Osteocyte (in vitro differentiated cells): ENCODE measurements at places on chromosomes 7 and 10. TPM values are rescaled to one million over a fixed set of nuclear protein-coding genes. Genes with fewer than 3 reads are reported as not detected.

The CARD11 gene
- total RNA-seq: 0.24 TPM in 1 of 2 replicates, not detected in the other

The AKR1D1 gene
- not detected in 2 replicates for total RNA-seq

The ANKRD2 gene
- total RNA-seq: not detected in 2 replicates

The PLEKHS1 gene
- total RNA-seq: 0.11 TPM in 1 of 2 replicates, not detected in the other

The MRPS17 gene
- total RNA-seq: 13.6 and 14.0 TPM in 2 replicates

DNA sequence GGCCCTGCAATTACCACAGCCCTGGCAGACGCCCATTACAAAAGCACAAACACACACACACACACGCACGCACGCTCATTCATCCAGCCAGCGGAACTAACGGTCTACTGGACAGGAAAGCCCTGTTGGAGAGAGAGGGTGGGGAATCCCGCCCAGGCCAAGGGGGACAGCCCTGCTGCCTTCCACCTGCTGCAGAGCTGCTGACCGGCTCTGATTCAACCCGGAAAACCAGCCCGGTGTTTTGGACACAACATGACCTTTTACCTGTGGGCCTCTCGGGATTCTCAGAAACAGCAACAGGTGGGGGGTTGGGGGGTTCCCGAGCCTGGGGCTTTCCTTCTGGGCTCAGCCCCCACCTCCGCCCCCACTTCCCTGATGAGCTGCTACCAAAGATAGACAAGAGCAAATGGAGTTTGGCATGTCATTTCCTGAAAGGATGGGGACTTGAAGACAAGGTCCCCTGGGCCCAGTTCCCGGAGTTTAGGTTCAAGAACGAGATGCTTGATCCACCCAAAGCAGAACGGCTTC is 18.5 kb upstream of the SERPINE1 start:
- no peak for DNase-seq
- H3K27me3 ChIP-seq: no peaks in the 10 kb centered on the region
- H3K4me1 ChIP-seq: peaks cover 59% of the 10 kb centered on the region
- no peaks in the 10 kb centered on the region for H3K36me3 ChIP-seq
- peak overlapping the region; percentile 37 for H3K27ac ChIP-seq

- H3K4me3 ChIP-seq: no peak overlapping the region
- no peak overlapping the region for H3K27ac ChIP-seq
- no peak for DNase-seq
- H3K27me3 ChIP-seq: no peaks in the 10 kb centered on the region
- peaks cover 44% of the 10 kb centered on the region for H3K36me3 ChIP-seq
These were observed 18.1 kb downstream of the PDGFA start for GRCh38 chr7:501526-501925.

DNA sequence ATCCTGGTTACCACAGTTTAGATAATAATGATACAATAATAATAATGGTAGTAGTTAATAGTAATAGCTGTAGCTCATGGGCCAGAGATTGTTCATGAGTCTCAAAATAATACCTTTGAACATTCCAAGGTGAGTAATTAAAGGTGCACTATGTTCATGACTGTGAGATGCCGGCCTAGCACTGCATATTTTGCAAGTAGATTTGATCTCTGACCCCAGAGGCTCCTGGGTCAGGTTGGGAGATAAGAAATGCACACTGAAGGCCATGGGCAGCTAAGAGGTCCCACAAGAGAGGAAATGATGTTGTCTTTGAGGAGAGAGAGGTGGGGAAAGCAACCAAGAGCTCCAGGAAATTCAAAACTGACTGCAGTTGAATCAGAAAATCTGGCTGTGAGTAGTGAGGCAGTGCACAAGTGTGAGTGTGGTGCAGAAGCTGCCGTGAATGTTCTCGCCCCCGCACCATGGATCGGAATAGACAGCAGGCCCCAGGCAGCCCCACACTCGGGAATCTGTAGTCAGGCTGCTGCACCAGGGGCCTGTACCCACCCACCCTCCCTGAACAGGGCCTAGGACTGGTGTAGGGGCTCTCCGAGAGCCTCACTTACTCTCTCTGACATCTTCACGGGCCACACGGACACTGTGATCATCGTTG is 11.9 kb downstream of the CPXM2 start:
- H3K4me3 ChIP-seq: no peak overlapping the region
- DNase-seq: no peak
- H3K36me3 ChIP-seq: no peaks in the 10 kb centered on the region
- H3K27me3 ChIP-seq: no peaks in the 10 kb centered on the region

DNA sequence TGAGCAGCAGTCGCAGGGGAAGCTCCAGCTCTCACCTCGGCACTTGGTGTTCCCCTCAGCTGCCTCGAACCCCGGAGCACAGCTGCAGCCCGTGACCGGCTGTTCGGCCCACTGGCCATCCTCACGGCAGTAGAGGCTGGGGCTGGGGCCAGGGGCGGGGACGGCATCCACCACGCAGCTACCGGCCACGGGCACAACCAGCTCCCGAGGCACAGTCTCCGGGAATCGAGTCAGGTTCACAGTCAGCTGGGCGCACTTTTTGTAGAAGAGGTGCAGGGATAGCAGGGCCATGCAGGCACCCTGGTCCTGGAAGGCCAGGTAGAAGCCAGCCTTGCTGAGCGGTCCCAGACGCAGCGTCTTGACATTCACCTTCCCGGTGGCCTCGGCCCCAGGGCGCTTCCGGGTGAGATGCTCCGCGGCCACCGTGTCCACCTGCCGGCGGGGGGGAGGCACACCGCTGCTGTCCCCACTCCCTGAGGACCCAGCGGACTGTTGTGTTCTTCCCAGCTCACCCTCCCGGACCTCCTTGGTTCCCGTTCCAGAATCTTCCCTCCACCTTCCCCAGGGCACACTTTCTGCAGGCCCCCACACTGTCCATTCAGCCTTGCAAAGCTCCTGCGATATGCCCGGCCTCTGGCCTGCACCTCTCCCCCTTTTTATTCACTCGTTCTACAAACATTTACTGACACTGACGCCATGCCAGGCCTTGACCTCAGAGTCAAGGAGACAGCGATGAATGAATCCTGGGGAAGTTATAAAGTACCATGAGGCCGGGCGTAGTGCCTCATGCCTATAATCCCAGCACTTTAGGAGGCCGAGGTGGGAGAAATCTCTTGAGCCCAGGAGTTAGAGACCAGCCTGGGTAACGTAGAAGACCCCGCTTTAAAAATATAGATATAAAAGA is 4.8 kb downstream of the EPHB4 start:
- DNase-seq: no peak
- no peak overlapping the region for H3K4me3 ChIP-seq
- H3K27me3 ChIP-seq: no peaks in the 10 kb centered on the region
- peaks cover 25% of the 10 kb centered on the region for H3K4me1 ChIP-seq
- no peak overlapping the region for H3K27ac ChIP-seq

DNA sequence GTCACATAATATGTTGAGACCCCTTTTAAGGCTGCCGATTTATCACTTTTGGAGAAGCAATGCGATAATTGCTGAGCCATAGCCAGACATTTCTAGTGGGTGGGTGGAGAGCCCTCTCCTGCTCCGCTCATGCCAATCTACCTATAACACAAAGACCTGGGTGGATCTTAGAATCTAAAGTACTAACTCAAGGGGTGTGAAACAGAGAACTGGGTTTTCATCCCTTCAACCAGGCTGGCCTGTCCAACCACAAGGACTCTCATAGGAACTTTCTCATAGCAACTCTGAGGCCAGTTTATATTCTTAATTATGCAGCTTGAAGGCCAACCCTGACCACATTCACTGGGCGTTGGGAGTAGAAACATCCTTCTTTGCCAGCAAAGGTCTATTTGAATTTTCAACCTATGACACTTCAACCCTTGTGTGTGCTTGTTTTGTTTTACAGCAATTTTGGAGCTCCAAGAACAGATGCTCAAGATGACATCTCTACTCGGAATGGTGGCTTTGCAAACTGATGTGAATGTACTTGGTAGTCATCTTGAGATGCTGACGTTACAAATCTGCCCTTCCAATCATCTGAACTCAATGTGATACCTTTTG is 1198.2 kb upstream of the AUTS2 start:
- H3K36me3 ChIP-seq: no peaks in the 10 kb centered on the region
- no peak for DNase-seq
- no peak overlapping the region for H3K27ac ChIP-seq
- no peaks in the 10 kb centered on the region for H3K27me3 ChIP-seq
- no peak overlapping the region for H3K4me3 ChIP-seq

- H3K36me3 ChIP-seq: peaks cover 7% of the 10 kb centered on the region
- peaks cover 5% of the 10 kb centered on the region for H3K4me1 ChIP-seq
- H3K27ac ChIP-seq: no peak overlapping the region
- H3K4me3 ChIP-seq: no peak overlapping the region
- no peak for DNase-seq
These were observed 24.9 kb downstream of the CYP2W1 start for GRCh38 chr7:1007901-1008300.

GRCh38 chr7:39005036-39005435 is 27.3 kb downstream of the POU6F2 start:
- DNase-seq: no peak
- H3K27me3 ChIP-seq: no peaks in the 10 kb centered on the region
- no peak overlapping the region for H3K4me3 ChIP-seq
- no peaks in the 10 kb centered on the region for H3K36me3 ChIP-seq
- no peak overlapping the region for H3K27ac ChIP-seq
- H3K4me1 ChIP-seq: no peaks in the 10 kb centered on the region

DNA sequence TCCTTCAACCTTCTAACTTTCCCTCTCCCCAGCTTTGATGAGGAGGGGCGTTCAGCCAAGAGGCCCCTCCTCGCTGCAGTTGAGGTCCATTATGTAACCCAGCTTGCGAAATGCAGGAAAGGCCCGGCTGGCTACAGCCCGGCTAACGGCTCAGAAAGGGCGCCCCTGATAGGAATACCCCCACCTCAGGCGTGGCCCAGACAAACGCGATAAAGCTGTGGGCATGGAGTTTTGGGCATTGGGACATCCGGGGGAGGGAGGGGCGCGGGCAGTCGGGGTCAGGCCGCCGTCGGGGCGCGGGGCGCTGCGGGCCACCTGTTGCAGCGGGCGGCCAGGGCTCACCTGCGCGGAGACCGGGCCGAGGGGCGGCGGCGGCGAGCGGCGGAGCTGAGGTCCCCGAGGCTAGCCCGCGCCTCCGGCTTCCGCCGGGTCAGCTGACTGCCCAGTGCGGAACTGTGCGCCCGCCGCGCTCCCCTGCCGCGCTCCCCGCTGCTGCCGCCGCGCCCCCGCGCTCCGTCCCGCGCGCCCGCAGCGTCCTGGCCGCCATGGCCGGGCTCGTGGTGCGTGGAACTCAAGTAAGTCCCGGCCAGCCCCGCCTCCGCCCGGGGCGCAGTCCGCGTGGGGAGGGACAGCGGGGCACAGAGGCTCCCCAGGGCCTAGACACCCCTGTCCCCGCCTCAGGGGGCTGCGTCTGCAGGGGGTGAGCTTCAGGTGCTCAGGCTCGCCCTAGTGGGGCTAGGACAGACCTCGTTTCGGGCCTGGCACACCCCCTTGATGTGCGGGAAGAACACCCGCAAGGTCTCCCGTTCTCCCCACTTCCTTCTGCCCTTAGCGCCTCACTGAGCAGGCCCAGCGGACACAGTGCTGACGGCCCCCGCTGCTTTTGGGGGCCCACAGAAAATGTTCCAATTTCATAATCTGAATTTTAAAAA is at the start of gene LRMDA:
Gene LRMDA (plus strand): TSS at position 445 of the 932 bp plus-strand sequence.
- no peak for DNase-seq
- no peak within 1 kb of the TSS for H3K4me3 ChIP-seq
- peaks cover 55% of the 10 kb centered on the region for H3K27me3 ChIP-seq
- H3K4me1 ChIP-seq: peaks cover 2% of the 10 kb centered on the region
- H3K36me3 ChIP-seq: no peaks in the 10 kb centered on the region

DNA sequence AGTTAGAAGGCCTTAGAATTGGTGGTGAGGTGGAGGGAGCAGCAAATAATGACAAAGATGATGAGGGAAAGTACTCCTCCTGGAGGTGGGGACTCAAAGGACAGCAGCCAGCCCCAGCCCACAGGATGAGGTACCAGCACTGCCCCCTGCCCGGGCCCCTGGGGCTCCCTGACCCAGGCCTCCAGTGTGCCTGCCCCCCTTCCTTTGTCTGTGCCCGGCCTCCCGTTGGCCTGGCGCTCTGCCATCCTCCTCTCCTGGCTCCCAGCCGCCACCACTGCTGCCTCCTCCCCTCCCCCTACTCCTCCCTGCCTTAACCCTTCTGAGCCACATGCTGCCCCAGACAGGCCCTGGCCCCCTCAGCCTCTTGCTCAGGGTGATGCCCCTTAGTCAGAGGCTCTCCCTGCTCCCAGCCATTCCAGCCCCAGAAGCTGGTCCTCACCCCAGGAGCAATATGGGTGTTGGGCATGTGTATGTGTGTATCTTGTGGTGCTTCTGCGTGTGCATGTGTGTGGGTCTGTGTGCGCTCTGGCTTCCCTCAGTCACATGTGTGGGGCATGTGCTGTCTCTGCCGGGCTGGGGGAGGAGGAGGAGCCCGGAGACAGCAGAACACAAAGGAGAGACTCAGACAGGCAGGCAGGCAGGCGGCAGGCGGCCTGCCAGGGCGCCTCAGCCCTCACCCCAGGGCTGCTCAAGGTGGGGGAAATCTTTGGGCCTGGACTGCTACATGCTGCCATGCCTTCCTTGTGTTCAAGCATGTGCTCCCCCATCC is 2.6 kb downstream of the LDB1 start:
- DNase-seq: peak; percentile 95
- no peaks in the 10 kb centered on the region for H3K27me3 ChIP-seq
- peaks cover 4% of the 10 kb centered on the region for H3K36me3 ChIP-seq
- H3K4me3 ChIP-seq: peak overlapping the region; percentile 83
- peak overlapping the region; percentile 94 for H3K27ac ChIP-seq

DNA sequence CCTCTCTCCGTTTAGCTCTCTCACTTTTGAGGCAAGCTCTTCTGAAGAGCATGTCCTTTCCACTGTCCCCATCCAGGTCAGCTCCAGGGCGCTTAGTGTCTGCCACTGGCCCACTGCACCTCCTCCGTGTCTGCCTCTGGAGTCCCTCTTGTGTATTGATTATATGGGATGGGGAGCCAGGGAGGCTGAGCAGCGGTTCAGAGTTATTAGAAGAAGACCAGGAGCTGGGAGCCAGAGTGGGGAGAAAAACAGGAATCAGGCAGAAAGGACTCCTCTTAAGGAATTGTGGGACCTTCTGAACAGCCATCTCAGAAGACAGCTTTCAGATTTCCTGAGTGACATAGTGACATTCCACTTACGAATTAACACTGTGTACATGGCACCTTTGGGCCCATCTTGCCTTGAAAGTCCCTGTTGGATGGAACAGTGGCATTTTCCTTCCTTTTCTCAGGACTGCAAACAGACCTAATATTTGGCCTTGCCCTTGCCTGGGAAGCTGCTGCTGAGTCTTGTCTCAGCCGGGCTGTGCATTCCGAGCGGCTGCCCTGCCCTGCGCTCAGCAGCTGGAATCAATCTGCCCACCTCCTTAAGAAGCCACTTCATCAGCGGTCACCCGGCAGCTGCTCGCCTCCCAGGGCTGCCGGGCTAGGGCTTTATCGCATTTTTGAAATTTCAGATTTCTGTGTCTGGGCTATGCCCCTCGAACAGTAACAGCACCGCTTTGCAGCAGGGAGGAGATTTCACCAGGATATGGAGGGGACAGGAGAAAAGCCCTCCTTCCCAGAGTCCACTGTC is 81.1 kb upstream of the PRKG1 start:
- peak overlapping the region; percentile 95 for H3K4me3 ChIP-seq
- peaks cover 34% of the 10 kb centered on the region for H3K4me1 ChIP-seq
- H3K36me3 ChIP-seq: no peaks in the 10 kb centered on the region
- peak overlapping the region; percentile 82 for H3K27ac ChIP-seq
- peaks cover 8% of the 10 kb centered on the region for H3K27me3 ChIP-seq
- DNase-seq: no peak

GRCh38 chr10:70668454-70668970 is 3.8 kb upstream of the ADAMTS14 start:
- H3K27ac ChIP-seq: no peak overlapping the region
- no peak overlapping the region for H3K4me3 ChIP-seq
- no peaks in the 10 kb centered on the region for H3K36me3 ChIP-seq

- H3K4me3 ChIP-seq: no peak overlapping the region
- H3K4me1 ChIP-seq: no peaks in the 10 kb centered on the region
- no peak for DNase-seq
- no peaks in the 10 kb centered on the region for H3K36me3 ChIP-seq
- no peak overlapping the region for H3K27ac ChIP-seq
These were observed 177.9 kb upstream of the STEAP4 start for GRCh38 chr7:88484551-88484950.
